ENCODE measurements at places on chromosomes 5 and 9.

- no peak for DNase-seq
These were observed 1120.3 kb downstream of the PTPRD start for GRCh38 chr9:9492506-9492905.

DNA sequence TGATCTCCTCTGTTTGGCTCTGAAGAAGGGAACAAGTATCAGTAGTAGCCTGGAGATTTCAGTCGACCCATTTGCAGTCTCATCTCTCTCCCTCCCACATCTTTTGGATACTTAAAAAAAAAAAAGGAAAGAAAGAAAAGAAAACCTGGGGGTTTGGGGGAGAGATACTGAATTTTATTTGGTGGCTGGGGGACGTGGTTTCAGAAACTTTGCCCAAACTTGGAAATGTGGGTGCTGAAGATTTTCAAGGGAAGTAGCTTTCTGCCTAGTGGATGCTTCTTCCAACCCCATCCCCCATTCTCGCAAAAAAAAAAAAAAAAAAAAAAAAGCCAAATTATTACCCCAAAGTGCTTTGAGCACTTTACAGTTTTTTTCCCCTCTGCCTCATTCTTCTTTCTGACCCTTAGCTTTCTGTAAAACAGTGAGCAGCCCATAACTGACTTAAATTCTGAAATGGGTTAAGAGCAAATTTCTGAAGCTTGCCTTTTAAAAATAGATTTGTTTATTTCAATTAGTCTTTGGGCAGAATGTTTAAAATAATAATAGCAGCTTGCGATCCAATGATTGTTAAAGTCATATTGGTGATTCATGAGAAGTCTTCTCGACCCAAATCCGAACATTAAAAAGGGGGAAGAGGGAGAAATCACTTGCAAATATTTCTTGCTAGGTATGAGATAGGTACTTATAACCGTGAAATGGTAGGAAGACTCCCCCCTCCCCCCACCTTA, 894 bp downstream of the FST start:
- no peak for DNase-seq

- DNase-seq: no peak
These were observed 253 bp downstream of the SLC12A2 start for GRCh38 chr5:128083811-128084227.

- no peak for DNase-seq
These were observed 17.0 kb downstream of the IARS1 start for GRCh38 chr9:92276331-92277032.

- no peak for DNase-seq
These were observed 11.9 kb upstream of the TNIP1 start for GRCh38 chr5:151092762-151093161.

DNA sequence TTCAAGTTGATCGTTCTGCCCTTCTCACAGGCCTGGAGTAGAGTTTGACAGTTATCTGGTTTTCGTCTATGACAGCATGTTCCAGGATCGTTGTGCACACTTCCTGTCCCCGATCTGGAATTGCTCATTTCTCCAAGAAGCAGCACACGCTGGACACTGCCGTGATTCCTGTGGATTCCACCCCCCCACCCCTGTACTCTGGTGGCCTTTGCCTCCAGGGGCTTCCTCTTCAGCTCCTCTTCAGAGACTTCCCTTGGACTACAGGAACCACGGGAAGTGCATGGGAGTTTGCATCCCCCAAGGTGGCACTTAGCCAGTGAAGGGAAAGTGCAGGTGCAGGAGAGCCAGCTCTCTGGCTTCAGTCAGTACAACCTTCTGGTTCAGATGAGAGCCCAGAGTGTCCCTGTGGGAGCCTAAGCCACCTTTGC, 160.7 kb downstream of the CACNA1B start:
- DNase-seq: no peak

DNA sequence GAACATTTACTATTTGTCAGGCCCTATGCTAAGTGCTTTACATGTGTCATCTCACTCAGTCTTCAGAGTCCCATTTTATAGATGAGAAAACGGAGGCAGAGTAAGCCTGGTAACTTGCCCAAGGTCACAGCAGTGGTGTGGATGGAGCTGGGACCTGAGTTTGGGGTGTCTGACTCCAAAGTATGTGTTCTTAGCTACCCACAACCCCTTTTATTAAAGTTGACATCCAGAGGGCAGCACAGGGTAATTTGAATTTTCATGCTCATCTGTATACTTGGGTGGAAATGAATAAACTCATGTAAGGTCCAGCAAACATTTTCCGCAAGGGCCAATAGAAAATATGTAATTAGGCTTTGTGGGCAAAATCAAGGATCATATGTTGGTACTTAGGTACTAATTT, 93.4 kb upstream of the SLC25A48 start:
- no peak for DNase-seq

DNA sequence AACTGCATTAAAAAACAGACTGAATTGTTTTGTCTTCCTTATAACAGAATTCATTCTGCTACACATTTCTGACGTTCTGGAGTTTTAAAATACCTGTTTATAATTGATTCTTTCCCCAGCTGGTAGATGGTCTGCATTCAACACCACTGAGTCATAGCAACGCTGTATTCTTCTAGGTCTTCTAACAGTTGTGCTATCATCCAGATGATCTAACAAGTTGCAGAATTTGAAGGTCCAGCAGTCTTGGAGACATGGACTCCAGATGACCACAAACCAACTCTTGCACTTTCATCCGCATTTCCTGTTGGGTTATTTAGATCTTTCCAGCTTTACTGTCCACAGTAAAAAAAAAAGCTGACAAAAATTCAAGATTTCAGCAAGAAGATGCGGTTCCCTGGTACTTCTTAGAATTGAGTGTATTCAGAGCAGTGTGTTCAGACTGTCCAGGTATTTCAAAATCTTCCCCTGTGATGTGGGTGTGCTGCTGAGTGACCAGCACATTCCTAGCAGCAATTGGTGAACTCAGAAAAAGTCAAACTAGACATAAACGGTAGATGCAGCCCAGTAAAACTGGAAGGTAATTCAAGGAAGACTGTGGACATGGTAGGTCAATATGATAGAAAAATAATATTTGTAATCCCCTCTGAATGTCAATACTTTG, 50.2 kb downstream of the CSNK1A1 start:
- peak; percentile 92 for DNase-seq

GRCh38 chr9:130918101-130918825, 20.8 kb downstream of the FIBCD1 start:
- DNase-seq: no peak

DNA sequence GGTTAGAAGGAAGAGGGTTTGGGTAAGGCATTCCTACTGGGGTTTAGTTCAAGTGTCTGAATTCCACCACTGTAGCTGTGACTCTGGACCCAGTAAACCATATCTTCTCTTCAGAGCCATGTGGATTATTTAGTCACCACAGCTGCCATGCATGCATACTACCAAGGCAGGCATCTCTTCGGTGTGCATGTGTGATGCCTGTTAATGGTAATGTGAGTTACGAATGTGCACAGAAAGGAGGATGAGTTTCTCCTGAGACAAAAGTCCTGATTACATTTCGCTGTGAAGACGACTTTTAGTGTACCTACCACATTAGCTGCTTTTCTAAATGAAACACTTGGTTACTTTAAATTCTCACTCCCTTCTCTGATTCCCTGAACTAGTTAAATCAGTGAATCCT, 9.3 kb downstream of the PBX3 start:
- no peak for DNase-seq

- no peak for DNase-seq
These were observed 32.4 kb downstream of the NEK6 start for GRCh38 chr9:124290053-124290591.

DNA sequence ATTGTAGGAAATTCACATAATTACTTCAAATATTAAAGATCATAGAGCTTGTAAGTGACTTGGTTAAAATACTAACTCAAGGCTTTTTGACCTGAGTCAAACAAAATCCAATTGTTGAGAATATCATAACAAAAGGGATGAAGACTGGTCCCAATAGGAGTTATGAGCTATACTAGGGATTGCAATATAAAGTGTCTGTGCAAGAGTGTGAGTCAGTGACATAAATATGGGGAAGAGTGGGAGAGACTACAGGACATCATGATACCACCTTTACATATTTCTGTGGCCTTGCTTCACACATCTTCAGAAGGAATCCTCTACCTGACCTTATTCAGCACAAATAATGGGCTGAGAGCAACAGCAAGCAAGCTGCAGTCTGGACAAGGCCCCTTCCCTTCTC, 180.9 kb upstream of the SLC24A2 start:
- DNase-seq: no peak

DNA sequence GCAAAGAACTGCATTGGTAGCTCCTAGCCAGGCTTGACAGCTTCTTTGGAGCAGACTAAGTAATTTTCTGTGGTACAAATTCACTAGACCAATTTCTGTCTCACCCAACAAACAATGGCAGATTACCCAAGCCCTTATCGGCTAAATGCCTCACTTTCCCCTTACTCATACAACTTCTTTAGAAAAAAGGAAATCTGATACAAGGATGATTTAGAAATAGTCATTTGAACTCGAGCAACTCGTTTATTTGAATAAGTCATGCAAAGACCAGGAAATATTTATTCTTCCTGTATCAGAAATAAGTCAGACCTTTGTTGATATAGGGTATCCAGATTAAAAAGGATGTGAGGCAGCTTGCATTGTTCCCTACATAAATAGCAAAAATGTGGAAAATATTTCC, 170.4 kb upstream of the CDH6 start:
- no peak for DNase-seq

DNA sequence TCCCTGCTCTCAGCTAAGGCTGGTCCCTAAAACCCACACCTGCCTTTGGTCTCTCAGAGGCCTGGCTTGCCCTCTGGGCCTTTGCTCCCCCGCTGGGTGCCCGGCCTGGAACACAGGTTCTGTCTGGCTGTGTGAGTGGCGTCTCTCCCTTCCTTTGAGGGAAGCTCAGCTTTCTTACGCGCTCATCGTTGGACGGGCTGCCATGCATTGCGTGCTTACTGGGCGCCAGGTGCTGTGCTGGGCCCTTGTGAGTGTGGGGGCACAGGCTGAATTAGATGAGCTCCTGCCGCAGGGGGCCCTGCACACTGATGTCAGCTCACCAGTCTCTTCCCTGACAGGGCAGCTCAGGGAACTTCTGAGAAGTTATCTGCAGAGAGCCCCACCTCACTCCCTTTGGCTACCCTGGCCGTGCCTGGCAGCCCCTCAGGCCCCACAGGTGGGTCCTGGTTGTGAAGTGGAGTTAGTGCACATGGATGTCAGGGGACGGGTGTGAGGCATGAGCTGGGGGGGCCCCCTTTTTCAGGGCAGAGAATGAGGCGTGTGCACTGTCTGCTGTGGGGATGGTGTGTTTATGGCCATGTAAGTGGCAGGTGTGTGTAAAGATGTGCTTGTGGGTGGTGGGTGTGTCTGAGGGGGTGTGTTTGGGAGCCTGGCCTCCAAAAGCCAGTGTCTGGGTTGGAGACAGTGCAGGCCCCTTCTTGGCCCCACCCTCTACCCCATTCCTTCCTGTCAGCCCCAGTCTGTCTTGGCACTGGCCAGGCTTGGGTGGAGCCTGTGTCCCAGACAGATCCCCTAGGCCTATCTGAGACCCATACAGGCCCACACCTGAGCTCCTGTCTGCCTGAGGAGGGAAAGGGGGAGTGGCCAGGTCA, 7.5 kb upstream of the RMND5B start:
- DNase-seq: no peak

DNA sequence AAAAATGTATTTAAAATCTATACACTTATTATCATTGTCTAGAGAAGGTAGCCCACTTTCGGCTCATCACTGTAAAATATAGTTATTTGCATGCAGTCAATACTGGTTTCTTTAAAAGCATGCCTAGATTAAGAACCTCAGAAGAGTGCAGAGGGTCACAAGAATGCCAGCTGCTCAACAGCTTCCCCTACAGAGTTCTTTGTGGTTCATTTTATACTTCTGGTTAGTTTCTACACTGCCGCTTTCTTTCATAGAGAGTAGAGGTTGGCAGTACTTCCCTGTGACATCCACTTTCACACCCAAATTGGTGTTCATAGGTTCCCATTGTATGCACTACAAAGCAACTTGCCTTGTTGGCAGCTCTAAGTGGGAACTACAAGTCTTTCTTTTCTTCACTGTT, 137.3 kb downstream of the KIAA0825 start:
- DNase-seq: no peak

GRCh38 chr5:171625646-171626045, 160.0 kb upstream of the SMIM23 start:
- no peak for DNase-seq

GRCh38 chr5:91643797-91644196, 260.7 kb upstream of the ARRDC3 start:
- no peak for DNase-seq
